ENCODE measurements at places on chromosomes 7 and 10.

DNA sequence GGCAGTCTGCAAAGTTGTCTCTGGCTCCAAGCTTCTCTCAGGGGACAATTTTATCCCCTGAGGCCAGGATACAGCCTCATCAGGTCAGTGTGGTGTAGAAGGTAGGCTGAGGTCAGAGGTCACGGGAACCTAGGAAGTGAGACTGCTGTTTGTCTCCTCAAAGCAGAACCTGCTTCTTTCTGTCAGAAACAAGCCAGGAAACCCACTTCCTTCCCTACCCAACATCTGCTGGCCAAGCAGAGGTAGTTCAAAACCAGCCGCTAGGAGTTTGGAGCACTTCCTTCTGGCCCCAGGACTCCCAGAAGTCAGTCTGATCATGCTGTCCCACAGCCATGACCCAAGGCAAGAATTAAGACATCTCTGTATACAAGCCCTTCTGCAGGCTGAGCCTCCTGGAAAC, 12.2 kb downstream of the CLRN3 start:
- DNase-seq, result no peak

- DNase-seq, result no peak
Measured at GRCh38 chr7:137970253-137970975, 31.5 kb downstream of the CREB3L2 start.

DNA sequence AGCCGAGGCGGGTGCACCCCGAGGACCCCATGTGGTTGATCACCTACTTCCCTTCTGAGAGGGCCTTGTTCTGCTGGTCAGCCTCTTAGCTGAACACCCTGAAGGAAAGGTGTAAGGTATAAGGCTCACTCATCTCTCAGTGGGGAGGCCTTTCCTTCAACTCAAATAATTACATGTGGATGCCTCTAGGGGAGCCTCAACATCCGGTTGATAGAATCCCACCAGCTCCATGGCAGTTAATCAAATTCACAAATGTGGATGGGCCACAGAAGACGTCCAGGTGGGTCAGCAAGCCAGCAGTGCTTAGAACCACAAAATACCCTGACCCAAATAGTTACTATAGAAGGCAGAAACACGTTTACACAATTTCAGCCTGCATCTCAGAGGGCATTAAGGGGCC, 37.7 kb upstream of the ZNF32 start:
- no peak for DNase-seq

DNA sequence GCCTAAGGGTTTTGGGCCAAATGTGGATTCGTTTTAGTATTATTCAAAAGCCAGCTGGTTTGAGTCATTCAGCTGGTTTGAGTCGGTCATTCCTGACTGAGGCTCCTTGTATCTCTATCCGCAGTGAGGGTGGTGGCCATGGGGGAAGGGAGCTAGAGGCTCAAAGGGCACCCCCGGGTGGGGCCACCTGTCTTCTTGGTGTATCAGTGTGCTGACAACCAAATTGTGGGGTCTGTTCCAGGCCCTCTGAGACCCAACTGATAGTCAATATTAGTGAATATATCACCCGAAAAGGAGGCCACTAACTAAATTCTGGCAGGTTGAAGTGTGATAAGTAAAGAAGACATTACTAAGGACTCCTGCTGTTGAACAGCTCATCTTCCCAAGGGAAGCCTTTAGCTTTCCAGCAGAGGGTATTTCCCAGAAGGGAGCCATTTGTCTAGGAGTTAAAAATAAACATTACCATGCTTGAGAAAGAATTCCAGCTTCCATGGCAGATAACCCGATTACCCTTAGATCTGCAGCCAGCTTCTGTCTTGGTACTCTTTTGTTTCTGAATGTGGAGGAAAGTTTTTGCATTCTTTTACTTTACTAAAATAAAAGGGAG, 29.9 kb upstream of the DDX50 start:
- DNase-seq, result no peak

DNA sequence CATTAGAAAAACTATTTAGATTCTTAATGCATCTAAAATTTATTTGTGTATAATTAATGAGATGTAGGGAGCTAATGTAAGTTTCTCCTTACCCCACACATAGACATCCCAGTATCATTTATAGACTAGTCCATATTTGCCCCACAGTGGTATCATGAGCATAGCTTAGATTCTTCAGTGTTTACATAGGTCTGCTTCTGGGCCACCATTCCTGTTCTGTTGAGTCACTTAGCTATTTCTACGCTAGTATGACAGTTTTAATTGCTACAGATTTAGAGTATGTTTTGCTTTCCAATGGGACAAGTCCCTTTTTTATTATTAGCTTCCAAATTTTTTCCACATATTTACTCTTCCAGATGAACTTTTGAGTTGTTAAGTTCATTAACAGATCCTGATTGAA, 69.4 kb downstream of the MCMBP start:
- no peak for DNase-seq
